ENCODE measurements at places on chromosomes 5 and 9. TPM values are rescaled to one million over a fixed set of nuclear protein-coding genes. Genes with fewer than 3 reads are reported as not detected.

- no peaks in the 10 kb centered on the region for H3K27me3 ChIP-seq
- H3K4me1 ChIP-seq, result no peaks in the 10 kb centered on the region
- no peak overlapping the region for H3K27ac ChIP-seq
- no peak for DNase-seq
- H3K4me3 ChIP-seq, result no peak overlapping the region
These were observed 37.7 kb downstream of the C5orf15 start for GRCh38 chr5:133930813-133931090.

Gene PPIC
- total RNA-seq, result 16.0 TPM

Gene CCDC127
- total RNA-seq, result 6.3 TPM

Gene SPINK4
- not detected for total RNA-seq

DNA sequence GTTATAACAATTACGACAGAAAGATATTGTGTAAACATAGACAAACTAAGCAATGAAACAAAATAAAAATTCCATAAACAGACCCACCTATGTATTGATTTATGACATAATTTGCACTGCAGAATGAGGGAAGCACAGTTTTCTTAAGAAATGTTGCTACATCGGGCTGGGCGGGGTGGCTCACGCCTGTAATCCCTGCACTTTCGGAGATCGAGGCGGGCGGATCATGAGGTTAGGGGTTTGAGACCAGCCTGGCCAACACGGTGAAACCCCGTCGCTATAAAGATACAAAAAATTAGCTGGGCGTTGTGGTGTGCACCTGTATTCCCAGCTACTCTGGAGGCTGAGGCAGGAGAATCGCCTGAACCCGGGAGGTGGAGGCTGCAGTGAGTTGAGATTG lies 1344.4 kb upstream of the WWC1 start:
- H3K27ac ChIP-seq, result no peak overlapping the region
- H3K4me3 ChIP-seq, result no peak overlapping the region
- peaks cover 2% of the 10 kb centered on the region for H3K4me1 ChIP-seq
- no peak for DNase-seq
- peaks cover 5% of the 10 kb centered on the region for H3K36me3 ChIP-seq

Gene TAF11L5
- not detected for total RNA-seq

Gene GARIN3
- not detected for total RNA-seq

Gene VCAN
- 276 TPM for total RNA-seq

DNA sequence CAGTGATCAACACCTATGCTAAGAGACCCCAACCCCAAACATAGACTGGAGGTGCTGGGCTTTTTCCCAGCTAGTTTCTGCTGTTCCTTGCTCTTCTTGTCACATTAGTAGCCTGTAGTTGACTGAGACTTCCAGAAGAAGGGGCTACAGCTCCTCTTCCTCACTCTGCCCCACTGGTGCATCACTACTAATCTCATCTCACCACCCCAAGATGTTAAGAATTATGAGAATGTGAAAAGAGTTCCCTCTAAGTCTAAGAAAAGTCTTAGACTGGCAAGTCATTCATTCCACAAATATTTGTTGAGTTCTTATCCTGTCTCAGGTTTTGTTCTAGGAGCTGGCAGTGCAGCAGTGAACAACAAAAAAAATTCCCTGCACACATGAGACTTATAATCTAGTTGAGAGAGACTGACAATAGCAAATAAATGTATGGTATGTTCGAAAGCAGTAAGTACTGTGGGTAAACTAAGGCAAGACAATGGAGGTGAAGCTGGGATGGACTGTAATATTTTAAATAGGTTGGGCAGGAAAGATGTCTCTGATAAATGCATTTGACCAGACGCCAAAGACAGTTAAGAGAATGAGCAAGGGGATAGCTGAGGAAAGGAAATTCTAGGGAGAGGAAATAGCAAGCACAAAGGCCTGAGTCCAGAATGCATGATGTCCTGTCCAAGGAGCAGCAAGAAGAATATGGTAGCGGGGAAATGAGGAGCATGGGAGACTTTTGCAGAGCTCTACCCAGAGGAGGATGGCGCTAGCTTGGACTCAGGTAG lies 92.3 kb downstream of the PTCD2 start:
- no peak overlapping the region for H3K4me3 ChIP-seq
- H3K36me3 ChIP-seq, result no peaks in the 10 kb centered on the region
- no peaks in the 10 kb centered on the region for H3K27me3 ChIP-seq
- no peak overlapping the region for H3K27ac ChIP-seq

Gene TAF11L7
- total RNA-seq, result not detected

DNA sequence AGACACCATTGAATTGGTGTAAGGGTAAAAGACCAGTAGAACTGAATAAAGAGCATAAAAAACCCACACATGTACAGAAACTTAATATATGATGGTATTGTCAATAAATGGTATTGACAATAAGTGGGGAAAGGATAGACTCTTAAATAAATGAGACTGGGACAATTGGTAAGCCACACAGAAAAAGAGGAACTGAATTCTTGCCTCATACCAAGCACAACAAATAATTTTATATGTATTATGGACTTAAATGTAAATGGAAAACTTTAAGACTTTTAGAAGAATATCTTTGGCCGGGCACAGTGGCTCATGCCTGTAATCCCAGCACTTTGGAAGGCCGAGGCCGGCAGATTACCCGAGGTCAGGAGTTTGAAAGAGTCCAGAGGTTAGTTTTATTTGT lies 37.9 kb upstream of the PPP2CA start:
- peaks cover 36% of the 10 kb centered on the region for H3K36me3 ChIP-seq
- H3K27me3 ChIP-seq, result peaks cover 11% of the 10 kb centered on the region
- DNase-seq, result no peak
- H3K27ac ChIP-seq, result no peak overlapping the region
- H3K4me3 ChIP-seq, result no peak overlapping the region
- no peaks in the 10 kb centered on the region for H3K4me1 ChIP-seq

DNA sequence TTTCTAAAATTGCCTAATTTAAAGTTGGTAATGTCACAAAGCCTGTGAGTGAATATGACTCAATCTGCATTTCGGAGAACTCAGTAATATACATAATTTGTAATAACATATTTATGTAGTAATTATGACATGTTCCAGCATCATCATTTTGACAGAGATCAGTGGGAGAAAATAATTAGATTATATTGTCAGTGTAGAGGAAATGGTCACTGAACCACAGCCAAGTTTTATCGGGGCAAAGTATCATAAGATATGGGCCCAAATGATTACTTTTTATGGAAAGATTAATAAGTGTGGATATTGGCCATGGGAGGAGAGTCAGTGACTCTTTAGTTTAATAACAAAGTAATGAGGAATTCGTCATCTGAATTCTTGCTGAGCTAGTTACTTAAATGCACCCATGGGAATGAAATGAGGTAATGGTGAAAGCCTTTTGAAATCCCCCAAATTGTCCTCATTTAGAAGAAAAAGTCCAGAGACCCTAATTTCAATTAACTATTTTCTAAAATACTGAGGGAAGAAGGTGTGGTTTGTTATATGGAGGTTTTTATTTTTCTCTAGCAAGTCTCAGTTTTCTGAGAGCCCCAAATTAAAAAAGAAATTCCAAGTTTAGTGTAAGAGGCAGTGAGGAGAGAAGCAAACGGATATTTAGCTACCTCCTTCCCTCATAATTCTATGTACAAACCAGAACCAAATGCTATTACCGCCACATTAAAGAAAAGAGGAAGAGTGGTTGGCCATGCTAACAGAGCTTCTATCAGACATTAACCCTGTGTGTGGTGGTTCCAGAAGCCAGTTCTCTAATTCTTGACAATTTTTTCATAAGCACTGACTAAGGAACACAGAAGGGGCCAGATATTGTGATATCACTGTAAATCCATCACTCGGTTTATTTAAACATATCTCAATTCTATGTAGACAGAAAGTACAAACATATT lies 37.7 kb upstream of the MRPS30 start:
- no peaks in the 10 kb centered on the region for H3K4me1 ChIP-seq
- no peaks in the 10 kb centered on the region for H3K27me3 ChIP-seq
- no peaks in the 10 kb centered on the region for H3K36me3 ChIP-seq
- H3K27ac ChIP-seq, result no peak overlapping the region
- DNase-seq, result no peak

- no peaks in the 10 kb centered on the region for H3K36me3 ChIP-seq
- peak overlapping the region; percentile 33 for H3K4me3 ChIP-seq
These were observed 108.6 kb upstream of the CDKN2B start for GRCh38 chr9:22117511-22118384.

DNA sequence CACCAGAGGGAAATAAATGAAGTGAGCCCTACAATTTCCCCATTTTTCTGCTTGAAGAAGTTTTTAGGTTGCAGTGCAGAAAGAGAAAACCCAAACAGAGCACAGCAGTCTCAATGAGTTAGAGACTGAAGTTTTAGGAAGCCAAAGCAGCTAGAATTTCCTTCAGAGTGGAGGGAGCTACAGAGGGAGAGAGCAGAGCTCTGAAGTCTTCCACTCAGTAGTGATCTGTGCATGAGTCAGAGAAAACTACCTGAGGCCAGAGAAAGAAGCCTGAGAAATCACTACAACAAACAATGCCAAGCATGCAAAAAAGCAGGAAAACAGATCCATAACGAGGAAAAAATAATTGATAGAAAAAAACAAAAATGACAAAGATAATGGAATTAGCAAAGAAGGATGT lies 17.9 kb upstream of the NDUFB6 start:
- no peaks in the 10 kb centered on the region for H3K36me3 ChIP-seq
- no peak overlapping the region for H3K27ac ChIP-seq
- H3K4me3 ChIP-seq, result no peak overlapping the region
- DNase-seq, result no peak
- no peaks in the 10 kb centered on the region for H3K4me1 ChIP-seq

- H3K27ac ChIP-seq, result no peak overlapping the region
- DNase-seq, result no peak
- H3K4me3 ChIP-seq, result no peak overlapping the region
- H3K4me1 ChIP-seq, result no peaks in the 10 kb centered on the region
- peaks cover 12% of the 10 kb centered on the region for H3K36me3 ChIP-seq
These were observed 70.3 kb upstream of the SH3PXD2B start for GRCh38 chr5:172524573-172525021.

Gene CBY3
- total RNA-seq, result 0.37 TPM

GRCh38 chr5:178283520-178283919 lies 50.9 kb upstream of the PHYKPL start:
- H3K27me3 ChIP-seq, result peaks cover 4% of the 10 kb centered on the region
- peaks cover 4% of the 10 kb centered on the region for H3K4me1 ChIP-seq
- no peaks in the 10 kb centered on the region for H3K36me3 ChIP-seq
- DNase-seq, result no peak
- no peak overlapping the region for H3K27ac ChIP-seq

GRCh38 chr5:159904874-159905273 lies 11.4 kb upstream of the ADRA1B start:
- no peak for DNase-seq
- H3K36me3 ChIP-seq, result no peaks in the 10 kb centered on the region
- no peaks in the 10 kb centered on the region for H3K27me3 ChIP-seq
- H3K4me1 ChIP-seq, result peaks cover 26% of the 10 kb centered on the region
- no peak overlapping the region for H3K4me3 ChIP-seq

Gene CCL28
- 1.4 TPM for total RNA-seq

- H3K4me1 ChIP-seq, result peaks cover 30% of the 10 kb centered on the region
- peaks cover 20% of the 10 kb centered on the region for H3K27me3 ChIP-seq
- DNase-seq, result no peak
- no peaks in the 10 kb centered on the region for H3K36me3 ChIP-seq
- no peak overlapping the region for H3K4me3 ChIP-seq
- H3K27ac ChIP-seq, result peak overlapping the region; percentile 49
These were observed 4.1 kb downstream of the NACC2 start for GRCh38 chr9:136090768-136091581.

DNA sequence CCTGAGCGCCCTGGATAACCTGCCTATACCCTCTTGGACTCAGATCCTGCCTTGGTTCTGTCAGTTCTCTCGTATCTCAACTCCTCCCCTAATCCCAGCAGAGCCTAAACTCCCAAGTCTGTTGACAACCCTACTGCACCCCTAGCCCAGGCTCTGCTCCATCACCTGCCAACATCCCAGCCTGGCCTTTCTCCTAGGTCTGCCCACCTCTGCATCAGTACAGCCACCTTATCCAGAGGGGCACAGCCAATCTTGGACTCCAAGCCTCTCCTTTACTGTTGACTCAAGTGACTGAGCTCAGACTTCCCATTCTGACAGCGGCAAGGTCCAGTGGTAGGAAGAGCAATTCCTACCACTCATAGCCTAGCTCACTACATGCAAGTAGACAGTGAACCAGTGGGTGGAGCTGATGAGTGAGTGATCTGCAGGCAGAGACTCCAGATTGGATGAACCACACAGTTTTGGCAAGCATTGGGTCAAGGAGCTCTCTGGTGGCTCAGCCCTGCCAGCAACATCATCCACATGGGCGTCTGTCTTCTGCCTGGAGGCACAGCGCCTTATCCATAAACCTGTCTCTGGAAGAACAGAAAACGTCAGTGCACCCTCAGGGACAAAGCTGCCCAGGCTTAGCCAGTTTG lies 26.5 kb downstream of the TRMO start:
- H3K4me1 ChIP-seq, result peaks cover 2% of the 10 kb centered on the region
- H3K27me3 ChIP-seq, result peaks cover 32% of the 10 kb centered on the region
- no peak overlapping the region for H3K4me3 ChIP-seq
- DNase-seq, result peak; percentile 64
- no peaks in the 10 kb centered on the region for H3K36me3 ChIP-seq
